ENCODE measurements at places on chromosomes 6 and 20. TPM values are rescaled to one million over a fixed set of nuclear protein-coding genes. Genes with fewer than 3 reads are reported as not detected.

The TOP1 gene
- 37.4 TPM for total RNA-seq

The DDX43 gene
- 2.7 TPM for total RNA-seq

The DEFB124 gene
- total RNA-seq = not detected

The SPTLC3 gene
- 4.0 TPM for total RNA-seq

The OOEP gene
- total RNA-seq = not detected

The CAP2 gene
- total RNA-seq = 8.9 TPM

The FABP7 gene
- total RNA-seq = not detected

The HLA-DQB1 gene
- not detected for total RNA-seq

The RBPJL gene
- not detected for total RNA-seq

The PBX2 gene
- 41.6 TPM for total RNA-seq

The GABRR1 gene
- not detected for total RNA-seq

The ETV7 gene
- total RNA-seq = 0.22 TPM

The COL12A1 gene
- total RNA-seq = 765 TPM

The GTF3C6 gene
- total RNA-seq = 102 TPM
